ENCODE measurements at places on chromosomes 2 and 18.

GRCh38 chr2:70010576-70011111 is 49.2 kb upstream of the ASPRV1 start:
- DNase-seq, result no peak

- no peak for DNase-seq
These were observed 66.2 kb downstream of the HNMT start for GRCh38 chr2:138030459-138030858.

DNA sequence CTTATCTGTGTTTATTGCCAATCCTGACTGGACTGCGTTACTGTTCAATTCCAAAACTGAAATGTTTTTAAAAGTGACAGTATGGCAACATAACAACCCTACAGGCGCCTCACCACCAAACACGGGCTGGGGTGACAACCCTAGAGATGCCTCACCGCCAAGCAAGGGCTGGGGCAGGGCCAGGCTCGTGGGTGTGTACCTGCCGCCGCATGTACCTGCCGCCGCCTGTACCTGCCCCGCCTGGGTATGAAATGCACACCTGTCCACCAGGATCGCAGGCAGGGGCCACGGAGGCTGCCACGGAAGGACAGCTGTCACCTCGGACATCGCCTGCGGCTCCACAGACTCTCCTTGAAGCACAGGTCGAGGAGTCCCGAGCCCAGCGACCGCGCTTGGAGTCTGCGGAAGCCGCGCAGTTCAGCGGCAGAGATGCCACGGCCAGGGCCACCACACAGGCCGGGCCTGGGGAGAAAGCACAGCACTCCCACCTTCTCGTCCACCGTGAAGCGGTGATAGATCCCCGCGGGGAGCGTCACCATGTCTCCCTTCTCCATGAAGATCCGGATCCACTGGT is 18.9 kb downstream of the ADI1 start:
- DNase-seq, result no peak

DNA sequence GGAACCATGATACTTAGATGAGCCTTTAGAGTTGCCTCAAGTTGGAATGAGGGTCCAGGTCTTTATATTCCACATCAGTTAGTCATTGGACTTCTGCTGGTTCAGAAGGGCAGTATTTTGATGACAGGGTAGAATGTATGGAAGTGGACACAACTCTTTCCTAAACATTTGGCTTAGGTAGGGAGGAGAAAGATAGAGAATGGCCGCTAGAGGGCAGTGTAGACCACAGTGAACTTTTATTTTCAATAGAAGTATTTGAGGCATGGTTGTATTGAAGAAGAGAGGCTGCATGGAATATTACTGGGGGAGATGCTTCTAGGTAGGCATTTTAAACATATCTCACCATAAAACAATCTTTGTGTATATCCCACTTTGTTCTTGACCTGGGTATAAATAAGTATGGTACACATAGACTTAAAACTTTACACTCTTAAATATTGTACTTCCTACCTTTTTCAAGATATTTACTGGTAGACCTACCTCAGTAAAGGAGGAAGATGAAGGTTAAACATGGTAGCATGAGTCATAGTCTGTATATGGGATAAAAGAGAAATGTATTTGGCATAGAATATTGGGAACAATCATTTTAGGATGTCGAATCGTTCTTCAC is 497.6 kb upstream of the FAM98A start:
- DNase-seq, result peak; percentile 1

- no peak for DNase-seq
These were observed 32.4 kb downstream of the NPC1 start for GRCh38 chr18:23553887-23554286.
